Activated CD8-positive, alpha-beta memory T cell treated with anti-CD3 and anti-CD28 coated beads for 48 hours (primary cell): ENCODE measurements at places on chromosomes 16 and 17.

DNA sequence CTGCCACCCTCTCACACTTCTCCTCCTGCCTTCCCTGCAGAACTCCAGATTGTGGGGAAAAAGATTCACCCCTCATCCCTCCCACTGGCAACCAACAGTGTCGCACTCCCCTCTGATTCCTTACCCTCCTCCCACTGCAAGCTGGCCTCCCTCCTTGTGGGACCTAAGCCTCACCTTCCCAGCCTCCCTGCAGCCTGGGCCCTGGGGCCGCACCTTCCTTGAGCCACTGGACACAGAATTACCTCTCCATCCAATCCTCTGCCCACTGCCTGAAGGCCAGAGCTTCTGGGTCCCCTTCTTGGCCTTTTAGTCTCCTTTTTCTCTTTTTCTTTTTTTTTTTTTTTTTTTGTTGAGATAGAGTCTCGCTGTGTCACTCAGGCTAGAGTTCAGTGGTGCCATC, 33.9 kb downstream of the NGFR start:
- no peak for DNase-seq

DNA sequence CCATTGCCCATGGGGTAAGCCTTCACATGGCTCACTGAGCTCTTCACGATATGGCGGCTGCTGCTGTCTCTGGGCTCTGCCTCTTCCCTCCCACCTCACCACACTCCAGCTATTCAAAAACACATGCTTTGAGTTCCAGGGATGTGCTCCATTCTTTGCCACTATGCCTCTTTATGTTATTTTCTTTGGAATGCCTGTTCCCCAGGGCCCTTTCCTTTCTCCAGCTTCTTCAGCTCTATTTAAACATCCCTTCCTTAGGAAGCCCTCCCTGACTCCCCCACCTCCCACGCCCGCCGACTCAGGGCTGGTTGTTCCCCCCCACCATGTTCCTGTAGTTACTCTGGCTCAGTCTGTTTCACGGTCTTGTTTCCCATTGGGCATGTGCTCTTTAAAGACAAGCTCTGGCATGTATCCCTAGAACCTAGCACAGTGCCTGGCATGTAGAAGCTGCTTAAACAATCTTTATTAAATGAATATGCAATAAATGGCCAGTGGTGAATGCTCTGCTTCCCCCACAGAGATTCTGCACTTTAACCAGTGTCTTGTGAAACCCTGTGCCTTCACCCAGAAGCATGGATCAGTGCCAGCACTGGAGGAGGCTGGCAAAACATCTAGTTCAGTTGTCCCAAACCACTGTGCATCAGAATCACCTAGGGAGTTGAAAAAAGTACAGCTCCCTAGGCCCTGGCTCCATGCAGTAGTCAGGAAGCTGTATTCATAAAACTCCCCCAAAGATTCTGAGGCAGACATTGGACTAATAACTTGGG, 6.9 kb downstream of the MYCBPAP start:
- no peak for DNase-seq

DNA sequence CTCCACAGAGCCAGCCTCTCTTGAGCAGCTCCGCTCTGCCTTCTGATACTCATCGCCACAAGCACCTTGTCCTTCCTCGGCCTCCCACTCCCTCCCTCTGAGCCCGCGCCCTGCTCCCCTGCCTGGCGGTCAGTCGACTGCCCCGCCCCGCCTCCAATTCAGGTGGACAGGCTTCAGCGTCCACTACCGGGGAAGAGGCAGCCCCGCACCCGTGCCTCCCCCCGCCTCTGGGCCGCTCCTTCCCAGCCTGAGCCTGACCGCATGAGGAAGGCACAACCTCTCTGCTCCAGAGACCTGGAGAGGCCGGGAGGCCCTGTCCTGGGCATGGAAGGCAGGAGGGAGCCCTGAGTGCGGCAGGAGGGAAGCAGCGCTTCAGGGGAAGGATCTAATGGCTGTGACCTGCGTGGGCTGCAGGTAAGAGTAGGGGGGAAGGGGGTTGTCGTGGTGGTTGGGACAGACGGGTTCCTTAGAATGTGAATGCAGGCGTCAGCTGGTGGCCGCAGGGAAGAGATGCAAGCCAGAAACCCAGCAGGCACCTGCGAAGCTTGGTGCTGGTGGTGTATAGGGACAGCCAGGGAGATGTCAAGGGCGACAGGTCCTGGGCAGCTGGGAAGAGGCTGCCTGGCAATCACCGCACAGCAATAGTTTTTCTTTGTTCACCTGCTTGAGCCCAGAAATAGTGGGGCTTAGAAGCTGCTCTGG, 3.0 kb upstream of the SLC6A4 start:
- DNase-seq = no peak

DNA sequence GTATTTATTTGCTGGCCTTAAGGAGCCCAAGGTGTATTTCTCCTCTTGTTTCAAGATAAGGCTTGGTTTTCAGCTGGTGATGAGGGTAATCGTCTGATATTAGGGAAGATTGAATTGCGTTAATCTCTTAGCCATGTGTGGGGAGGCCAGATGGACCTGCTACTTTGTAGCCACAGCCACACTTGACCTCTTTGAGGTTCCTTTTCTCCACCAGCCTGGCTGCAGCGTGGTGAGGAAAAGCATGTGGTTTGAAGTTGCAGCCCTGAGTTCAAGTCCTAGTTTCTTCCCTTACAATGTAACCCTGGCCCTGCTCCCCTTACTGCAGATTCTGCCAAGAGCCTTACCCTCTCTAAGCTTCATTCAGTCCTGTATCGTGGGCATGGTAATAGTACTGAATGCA, 3.1 kb downstream of the MINK1 start:
- DNase-seq = no peak

- no peak for DNase-seq
Measured at GRCh38 chr16:49816875-49817274, 39.0 kb downstream of the ZNF423 start.

GRCh38 chr17:45374501-45374900, 57.7 kb upstream of the MAP3K14 start:
- no peak for DNase-seq

GRCh38 chr16:64397945-64398508, 723.8 kb downstream of the CDH11 start:
- no peak for DNase-seq

DNA sequence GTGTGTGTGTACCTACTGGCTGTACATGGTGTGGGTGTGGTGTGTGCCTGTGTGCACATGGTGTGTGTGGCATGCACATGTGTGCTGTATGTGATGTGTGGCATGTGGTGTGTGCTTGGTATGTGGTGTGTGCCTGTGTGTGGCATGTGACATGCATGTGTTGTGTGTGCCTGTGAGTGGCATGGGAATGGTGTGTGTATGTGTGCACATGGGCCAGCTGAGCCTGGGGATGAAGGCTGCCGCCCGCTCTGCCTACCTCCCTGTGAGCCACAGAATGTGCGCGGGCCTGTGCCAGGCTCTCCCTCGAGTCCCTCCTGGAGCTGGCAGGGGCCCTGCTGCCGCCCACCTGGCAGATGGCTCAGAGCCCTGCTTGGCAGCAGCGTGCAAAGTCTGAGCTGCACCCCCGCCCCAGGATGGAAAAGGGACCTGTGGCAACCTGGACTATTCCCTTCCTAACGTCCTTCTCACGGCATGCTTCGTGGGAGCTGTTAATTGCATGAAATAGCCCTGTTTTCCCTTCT, 9.3 kb downstream of the PRSS27 start:
- DNase-seq = no peak

DNA sequence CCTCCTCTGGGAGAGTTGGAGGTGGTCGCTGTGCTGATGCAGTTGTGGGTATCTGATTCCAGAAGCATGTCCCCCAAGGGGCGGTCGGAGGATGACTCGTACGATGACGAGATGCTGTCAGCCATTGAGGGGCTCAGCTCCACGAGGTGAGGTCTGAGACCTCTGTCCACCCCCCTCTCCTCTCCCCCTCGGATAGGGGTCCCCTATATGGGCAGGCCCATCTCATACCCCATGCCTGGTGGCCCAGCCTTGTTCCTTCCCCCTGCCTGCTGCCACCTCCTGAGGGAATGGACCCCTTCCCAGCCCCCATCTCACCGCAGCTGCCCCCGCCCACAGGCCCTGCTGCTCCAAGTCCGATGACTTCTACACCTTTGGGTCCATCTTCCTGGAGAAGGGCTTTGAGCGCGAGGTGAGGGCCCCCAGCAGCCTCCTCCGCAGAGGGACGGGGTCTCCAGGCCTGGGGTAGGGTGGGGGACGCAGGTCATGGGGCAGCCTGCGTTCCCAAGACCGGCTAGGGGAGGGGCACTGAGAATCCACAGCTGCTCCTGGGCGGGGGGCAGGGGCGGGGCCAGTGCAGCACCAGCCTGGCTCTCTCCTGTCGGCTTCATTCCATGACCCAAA, 39.2 kb downstream of the ADCY7 start:
- no peak for DNase-seq

DNA sequence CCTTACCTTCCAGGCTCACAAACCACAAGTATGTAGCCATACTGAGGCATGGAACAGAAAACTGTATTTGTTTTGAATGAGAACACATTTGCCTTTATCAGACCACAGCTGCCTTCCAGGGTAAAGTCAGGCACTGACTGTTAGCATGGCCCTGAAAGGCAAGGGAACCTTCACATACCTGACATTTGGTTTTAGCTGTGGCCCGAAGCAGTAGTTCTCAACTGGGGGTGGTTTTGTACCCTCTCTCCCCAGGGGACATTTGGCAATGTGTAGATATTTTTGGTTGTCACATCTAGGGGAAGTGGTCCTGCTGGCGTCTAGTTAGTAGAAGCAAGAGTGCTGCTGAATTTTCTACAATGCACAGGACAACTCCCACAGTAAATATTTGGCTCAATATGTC, 9.2 kb downstream of the HERPUD1 start:
- no peak for DNase-seq

GRCh38 chr17:35775583-35775982, 14.9 kb downstream of the C17orf50 start:
- DNase-seq = no peak

GRCh38 chr16:73059779-73060615, 12.1 kb upstream of the ZFHX3 start:
- DNase-seq = no peak

DNA sequence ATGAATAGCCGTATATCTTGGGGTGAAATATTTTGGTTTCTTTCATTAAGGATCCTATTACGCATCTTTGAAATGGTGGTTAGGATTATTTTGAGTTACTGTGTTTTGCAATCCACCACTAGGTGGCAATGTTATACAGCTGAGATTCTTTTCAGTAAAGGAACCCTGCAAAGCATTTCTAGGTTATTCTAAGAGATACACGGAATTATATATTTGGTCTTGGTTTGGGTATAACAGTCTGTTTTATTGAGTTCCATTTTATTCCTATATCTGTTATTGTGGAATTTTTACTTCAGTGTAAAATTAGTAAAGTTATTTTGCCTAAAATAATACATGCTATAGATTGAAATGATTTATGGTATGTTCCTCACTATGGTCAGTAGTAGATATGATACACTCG, 62.9 kb upstream of the CPHXL start:
- DNase-seq = no peak

- no peak for DNase-seq
Measured at GRCh38 chr17:14007951-14008350, 61.4 kb upstream of the COX10 start.

GRCh38 chr17:28118362-28118761, 75.9 kb downstream of the NLK start:
- DNase-seq = no peak

DNA sequence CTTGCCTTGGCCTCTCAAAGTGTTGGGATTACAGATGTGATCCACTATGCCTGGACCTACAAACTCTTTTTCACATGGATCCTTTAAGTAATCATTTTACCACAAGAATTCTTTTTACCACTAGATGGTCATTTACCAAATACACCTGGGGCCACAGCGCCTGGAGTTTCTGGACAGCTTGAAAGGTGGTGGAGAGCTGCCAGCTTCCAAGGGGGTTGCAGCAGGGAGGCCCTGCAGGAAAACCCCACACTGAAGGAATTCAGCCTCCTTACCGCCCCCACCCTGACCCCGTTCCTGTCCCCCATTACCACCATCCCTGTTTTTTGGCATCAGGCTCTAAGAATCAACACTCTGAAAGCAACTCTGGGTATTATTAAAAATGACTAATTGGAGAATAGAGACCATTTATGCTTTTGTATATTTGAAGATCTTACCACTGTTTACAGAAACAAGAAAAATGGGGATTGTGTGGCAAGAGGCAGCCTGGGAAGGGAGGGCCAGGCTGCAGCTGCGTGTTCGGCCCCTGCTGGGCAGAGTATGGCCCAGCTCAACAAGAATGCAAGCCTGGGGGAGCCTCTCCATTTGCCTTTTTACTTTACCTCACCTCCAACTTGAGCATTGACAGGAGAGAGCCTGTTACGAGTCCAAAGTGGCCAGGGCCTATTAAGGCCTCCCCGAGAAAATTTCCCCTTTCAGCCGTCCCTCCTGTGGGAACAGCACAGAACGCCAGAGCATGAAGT, 209.9 kb downstream of the ZFHX3 start:
- no peak for DNase-seq

DNA sequence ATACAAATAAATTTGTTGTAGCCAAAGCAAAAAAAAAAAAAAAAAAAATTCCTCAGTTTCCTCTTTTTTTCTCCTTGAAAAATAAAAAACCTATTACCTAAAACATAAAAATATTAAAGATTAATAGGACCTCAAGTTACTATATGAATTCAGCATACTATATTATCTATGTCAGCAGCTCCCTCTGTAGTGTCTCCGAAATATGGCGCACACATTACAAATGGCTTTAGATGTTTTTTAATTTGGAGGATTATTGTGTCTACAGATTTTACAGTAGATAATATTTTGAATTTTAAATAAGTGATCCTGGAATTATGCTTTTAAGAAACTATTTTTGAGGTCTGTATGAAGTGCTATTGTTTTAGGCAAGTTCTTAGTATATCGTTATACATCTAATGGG, 94.4 kb downstream of the NLK start:
- DNase-seq = no peak
